Stimulated activated CD8-positive, alpha-beta memory T cell treated with anti-CD3 and anti-CD28 coated beads, Interleukin-2, amount 100 ng/mL, for 1 hour (primary cell): ENCODE measurements at places on chromosomes 16 and 17.

DNA sequence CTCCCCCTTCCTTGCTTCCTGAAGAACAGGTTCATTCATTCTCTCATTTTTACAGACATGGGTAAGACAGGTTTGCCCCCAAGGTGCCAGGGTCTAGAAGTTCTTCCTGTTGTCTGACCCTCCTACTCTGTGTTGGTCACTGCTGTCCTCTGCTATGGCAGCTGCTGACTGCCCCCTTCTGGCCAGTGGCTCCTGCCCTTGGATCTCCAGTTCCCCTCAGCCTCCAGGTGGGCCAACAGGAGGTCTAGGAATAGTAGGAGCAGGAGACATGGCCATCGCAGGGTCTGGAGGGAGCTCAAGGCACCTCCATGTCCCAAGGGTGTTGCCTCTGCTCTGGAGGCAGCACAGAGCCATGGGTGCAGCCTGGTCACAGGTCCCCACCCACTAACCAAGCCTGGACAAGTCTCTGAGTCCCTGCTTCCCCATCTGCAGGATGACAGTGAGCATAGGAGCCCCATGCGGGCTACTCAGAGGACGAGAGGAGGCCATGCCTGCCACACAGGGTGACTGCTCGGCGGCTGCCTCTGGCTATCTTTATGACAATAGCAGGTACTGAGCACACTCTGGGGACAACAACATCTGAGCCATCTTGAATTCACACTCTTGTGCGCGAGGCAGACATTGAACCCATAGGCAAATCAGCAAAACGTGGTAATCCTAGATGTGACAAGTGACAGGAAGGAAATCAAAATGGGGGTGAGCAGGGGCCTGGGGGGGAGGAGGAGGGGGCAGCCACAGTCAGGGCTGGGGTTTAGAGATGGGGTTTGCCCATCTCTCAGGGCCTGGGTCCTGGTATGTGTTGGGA, 27.0 kb upstream of the NXPH3 start:
- DNase-seq: no peak

DNA sequence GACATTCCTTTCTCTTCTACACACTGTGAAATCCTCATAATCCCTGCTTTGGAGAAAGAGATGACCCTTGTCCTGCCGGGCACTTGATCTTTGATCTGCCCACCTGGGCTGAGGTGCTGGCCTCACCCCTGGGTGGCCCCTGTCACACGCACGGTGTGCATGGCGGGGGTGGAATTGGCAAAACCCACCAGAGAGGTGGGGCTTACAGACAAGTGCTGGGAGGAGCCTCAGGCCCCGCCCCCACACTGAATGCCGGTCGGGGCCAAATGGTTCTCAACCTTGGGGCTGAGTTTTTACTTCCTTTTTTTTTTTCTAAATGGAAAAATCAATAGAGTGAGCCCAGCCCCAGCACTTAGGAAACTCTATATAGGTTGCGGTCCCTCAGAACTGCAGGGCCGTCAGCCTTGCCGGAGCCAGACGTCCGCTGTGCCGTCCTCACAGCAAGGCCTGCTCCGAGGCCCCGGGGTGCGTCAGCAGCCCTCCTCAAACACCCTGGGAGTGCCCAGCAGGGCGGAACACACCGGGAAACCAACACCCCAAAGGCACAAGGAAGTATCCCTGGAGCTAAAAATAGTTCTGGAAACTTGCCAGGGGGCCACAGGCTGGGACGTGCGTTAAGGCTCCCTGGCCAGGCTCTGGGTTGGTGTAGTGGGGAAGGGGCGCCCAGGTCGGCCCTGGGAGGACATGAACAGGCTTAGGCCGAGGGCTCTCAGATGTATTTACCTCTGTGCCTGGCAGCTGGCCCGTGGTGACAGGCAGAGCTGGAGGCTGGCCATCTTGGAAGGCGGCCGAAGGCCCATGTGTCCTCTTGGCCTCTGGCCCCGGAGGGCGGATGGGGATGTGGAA, 11.0 kb downstream of the GPRC5C start:
- DNase-seq: no peak

GRCh38 chr17:9057310-9057709, 36.0 kb downstream of the NTN1 start:
- no peak for DNase-seq

DNA sequence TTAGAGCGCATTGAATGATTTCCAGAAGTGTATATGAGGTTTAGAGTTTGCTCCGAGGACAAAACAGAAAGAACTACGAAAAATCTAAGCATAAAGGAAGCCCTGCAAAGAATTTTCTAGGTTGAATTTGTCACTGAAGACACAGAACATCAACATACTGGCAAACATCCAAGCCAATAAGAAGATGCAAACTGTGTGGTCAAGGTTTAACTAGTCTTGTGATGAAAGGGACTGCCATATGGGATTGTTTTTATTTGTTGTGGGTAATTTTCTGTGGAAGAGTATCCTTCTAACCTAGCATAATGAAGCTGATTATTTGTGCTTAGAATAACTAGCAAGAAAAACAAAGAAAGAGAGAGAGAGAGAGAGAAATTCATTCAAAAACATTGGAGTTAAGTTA, 492.0 kb upstream of the ERCC4 start:
- no peak for DNase-seq

DNA sequence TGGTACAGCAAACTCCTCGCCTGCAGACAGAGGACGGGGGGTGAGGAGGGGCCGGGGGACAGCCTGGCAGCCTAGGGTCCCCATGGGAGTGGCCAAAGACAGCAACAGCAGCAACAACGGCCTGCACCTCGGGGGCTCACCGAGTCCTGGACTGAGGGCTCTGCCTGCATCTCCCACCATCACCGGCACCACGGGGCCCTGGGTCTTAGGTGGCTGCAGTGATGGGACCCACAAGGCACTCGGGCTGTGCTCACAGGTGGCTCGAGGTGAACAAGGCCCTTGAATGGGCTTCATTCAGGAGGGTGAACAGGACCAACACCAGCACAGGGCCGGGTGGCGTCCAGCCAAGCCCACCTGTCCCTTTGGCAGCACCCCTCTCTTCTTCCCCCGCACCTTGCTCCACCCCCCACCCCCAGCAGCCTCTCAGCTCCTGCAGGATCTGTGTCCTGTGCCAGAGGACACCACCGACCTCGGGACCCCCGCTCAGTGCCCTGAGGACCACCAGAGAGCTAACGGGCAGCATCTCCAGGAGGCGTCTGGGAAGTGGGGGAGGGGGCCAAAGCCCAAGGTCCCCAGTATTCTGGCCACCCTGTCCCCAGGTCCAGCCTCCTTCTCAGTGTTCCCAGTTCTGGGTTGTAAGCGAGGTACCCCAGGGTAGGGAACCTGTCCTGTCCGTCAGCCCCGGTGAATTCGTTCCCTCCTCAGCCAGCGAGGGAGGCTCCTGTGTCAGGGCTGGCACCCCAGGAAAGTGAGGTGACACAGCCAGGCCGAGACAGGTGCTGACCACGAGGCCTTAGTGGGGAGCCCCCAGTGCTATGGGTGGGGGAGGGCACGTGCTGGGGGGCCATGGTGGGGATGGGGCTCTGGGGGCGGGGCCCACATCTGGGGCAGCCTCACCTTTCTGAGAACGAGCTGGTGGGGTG, 94.3 kb downstream of the TBC1D16 start:
- DNase-seq: no peak

DNA sequence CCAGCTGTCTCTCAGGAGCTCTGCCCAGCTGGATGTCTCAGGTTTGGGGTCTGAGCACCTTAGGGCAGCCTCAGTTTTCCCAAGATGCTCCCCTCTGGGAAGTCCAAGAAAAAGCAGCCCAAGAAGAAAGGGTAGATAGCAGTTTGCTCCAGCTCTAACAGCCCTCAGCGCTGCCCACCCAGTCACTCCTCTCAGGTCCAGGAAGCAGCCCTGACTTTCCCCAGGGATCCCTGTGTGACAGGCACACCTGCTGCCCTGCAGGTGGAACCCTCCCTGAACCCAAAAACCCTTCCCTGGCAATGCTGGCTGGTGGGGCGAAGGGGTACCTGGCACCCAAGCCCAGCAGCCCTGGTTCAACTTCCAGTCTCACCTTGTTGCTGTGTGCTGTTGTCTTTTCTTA, 48.1 kb downstream of the BEAN1 start:
- no peak for DNase-seq

GRCh38 chr17:28570716-28571360, 486 bp downstream of the PIGS start:
- DNase-seq: peak; percentile 26

DNA sequence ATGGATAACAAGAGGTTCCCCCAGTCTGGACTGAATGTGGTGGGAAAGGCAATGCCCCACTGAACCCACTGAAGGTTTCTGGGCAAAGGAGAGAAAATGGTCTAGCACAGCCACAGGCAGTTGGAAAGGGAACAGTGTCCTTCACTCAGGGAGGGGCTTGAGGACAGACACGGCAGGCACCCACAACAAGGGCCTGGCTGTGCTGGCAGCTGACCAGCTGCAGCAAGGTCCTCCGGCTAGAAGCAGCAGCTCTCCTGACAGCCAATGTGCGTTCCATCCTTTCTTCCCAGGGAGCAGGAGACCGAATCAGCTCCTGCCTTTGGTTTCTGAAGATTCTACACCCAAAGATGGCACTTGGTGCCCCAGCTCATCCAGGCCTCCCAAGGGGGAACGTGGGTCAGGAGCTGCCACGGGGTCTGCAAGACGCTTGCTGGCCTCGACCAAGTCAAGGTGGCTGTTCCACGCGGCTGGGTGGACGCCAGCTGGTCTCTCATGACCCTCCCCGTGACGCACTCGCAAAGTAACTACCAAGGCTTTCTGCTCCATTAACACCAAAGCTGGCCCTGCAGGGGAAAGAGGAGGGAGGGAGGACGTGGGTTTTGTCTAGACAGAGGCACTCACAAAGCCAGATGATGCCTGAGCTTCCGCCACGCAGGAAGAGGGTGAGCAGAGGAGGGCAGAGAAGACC, 11.1 kb downstream of the ABR start:
- DNase-seq: no peak

GRCh38 chr16:81121474-81121990, 25.3 kb upstream of the GCSH start:
- no peak for DNase-seq

DNA sequence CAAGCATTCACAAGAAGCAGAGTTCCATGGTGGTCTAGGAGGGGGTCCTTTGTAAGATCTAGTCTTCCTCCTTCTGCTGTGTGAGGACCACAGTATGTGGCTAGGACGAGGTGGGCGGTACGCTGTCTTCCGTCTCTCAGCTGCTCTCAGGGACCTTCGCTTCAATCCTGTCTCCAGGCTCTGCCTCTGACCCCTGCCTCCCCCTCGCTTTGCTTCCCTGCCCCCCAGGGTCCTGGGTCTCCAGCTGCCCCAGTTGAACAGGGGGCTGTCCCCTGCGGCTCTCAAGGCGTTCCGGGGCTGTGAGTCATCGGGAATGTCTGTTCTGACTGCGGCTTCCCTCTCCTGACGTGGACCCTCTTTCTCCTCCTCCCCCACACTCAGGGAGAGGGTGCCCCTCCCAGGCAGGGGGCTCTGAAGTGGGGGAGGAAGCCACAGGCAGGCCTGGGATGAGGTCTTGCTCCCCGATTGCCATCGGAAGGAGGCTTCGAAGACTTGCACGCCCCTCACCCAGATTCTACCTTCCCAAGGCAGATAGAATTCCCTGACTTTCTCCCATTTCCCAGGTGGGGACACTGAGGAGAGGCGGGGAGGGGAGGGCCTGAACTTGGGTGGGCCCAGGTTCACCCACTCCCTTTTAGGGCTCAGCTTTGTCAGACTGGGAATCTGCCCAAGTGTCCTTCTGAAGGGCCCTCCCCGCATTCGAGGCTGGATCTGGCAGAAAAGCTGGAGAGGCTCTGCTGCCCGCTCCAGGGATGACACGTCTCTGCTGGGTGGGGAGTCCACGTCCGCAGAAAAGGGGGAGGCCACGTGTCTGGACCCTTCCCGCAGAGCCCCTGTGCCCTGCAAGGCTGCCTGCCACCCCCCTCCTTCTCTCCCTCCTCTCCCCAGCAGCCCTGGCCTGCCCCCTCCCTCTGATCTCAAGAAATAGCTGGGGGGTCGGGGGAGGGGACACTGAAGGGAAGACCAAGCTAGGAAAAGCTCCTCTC, 9.1 kb upstream of the COL1A1 start:
- no peak for DNase-seq

- no peak for DNase-seq
These were observed 274.4 kb upstream of the TOM1L1 start for GRCh38 chr17:54626146-54626703.

- no peak for DNase-seq
These were observed 115.0 kb downstream of the RPTOR start for GRCh38 chr17:80659651-80660050.

DNA sequence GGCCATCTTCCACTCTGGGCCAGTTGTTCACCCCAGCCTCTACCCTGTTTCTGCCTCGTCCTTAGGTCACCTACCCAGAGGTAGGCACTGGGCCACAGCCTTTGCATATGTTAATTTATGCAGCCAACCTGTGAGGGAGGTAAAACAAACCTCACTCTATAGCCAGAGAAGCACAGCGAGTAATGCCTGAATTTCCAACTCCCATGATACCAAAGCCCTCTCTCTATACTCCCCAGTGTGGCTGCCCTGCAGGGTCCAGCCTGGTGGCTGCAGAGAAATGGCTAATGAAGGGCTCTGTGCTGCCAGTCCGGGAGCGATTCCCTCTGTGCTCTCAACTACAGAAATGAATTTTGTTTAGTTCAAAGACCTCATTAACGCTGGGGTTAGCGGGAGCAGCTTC, 397.0 kb upstream of the CCL2 start:
- DNase-seq: no peak

DNA sequence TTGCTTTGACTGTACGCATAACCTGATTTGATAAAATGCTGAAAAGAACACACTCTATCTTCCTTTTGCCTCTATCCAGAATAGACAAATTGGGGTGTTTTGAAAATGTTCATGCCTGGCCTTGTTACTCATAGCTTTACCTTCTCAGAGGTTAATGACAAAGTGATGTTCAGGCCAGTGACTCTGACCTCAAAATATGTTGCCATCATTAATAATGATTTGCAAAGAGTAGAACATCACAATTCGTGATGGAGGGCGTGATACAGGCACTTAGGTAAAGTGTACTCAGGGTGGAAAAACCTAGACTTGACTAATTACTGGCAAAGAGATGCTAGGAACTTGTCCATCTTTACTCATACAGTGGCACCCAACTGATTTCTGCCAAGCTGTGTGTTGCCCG, 656.6 kb upstream of the SOX9 start:
- no peak for DNase-seq

DNA sequence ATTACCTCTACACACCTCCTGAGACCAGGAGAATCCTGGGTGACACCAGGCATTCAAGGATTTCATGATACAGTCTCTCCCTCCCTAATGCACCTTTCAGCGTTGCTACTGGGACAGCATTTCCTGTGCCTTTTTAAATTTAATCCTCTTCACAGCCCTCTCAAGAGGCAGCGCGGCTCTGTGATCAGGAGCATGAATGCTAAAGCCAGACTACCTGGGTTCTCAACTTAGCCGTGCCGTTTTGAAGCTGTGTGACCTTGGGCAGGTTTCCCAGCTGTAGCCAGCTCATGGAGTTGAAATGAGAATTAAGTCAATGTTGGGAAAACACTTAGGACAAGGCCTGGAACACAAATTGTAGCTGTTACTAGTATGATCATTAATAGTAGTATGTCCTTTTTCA, 191.8 kb downstream of the XYLT1 start:
- no peak for DNase-seq
